ENCODE measurements at places on chromosomes 3 and 15.

- DNase-seq = no peak
Observed at GRCh38 chr3:48562367-48563095, 1.1 kb downstream of the UCN2 start.

GRCh38 chr3:194688200-194688740 lies 2.6 kb downstream of the FAM43A start:
- peak; percentile 50 for DNase-seq

- no peak for DNase-seq
Observed at GRCh38 chr3:190000187-190000860, 120.4 kb downstream of the P3H2 start.

GRCh38 chr3:119063471-119063870 lies 28.8 kb upstream of the IGSF11 start:
- no peak for DNase-seq

- DNase-seq = no peak
Observed at GRCh38 chr3:112530573-112530972, 31.2 kb downstream of the ATG3 start.

GRCh38 chr15:80041494-80042253 lies 17.8 kb upstream of the ZFAND6 start:
- DNase-seq = no peak

All from T-helper 2 cell (primary cell).